ENCODE measurements at places on chromosomes 1 and 21. TPM values are rescaled to one million over a fixed set of nuclear protein-coding genes. Genes with fewer than 3 reads are reported as not detected.

GRCh38 chr1:1610796-1611195 lies 4.5 kb upstream of the MIB2 start:
- H3K27ac ChIP-seq, result peak overlapping the region; percentile 68
- no peaks in the 10 kb centered on the region for H3K36me3 ChIP-seq
- peaks cover 8% of the 10 kb centered on the region for H3K4me1 ChIP-seq
- no peaks in the 10 kb centered on the region for H3K27me3 ChIP-seq
- no peak for DNase-seq

DNA sequence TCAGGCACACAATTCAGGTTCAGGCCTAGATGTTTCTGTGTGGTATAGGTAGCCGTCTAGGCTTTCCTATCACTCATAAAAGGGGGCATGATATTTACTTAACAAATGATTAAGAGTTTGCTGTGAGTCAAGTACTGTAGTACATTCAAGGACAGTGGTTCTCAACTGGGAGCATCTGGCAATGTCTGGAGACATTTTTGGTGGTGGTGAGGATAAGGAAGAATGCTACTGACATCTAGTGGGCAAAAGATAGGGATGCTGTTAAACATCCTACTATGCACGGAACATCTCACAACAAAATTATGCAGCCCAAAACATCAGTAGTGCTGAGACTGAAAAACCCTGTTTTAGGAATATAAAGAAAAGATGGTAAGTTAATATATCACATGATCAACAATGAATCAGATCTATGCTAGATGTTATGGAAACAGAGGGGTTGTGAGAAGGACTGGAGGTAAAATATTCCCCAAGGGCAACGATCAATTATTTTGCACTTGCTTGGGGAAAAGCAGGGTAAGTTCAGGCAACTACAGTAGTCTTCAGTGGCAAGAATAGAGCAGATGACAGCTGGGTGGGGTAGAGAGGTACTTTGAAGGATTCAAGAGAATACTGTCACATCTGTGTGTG lies 4.9 kb downstream of the DNTTIP2 start:
- H3K36me3 ChIP-seq, result peaks cover 10% of the 10 kb centered on the region
- H3K4me1 ChIP-seq, result peaks cover 3% of the 10 kb centered on the region
- DNase-seq, result no peak
- H3K27me3 ChIP-seq, result no peaks in the 10 kb centered on the region

Gene ATP1A4
- not detected for total RNA-seq

- DNase-seq, result no peak
- H3K4me3 ChIP-seq, result no peak overlapping the region
- no peaks in the 10 kb centered on the region for H3K27me3 ChIP-seq
- H3K36me3 ChIP-seq, result no peaks in the 10 kb centered on the region
- no peak overlapping the region for H3K27ac ChIP-seq
- no peaks in the 10 kb centered on the region for H3K4me1 ChIP-seq
These were observed 56.5 kb downstream of the GALNT2 start for GRCh38 chr1:230123280-230124185.

GRCh38 chr1:15959827-15960446 lies 16.0 kb downstream of the ZBTB17 start:
- H3K27ac ChIP-seq, result no peak overlapping the region
- H3K27me3 ChIP-seq, result no peaks in the 10 kb centered on the region
- no peak overlapping the region for H3K4me3 ChIP-seq
- H3K36me3 ChIP-seq, result no peaks in the 10 kb centered on the region
- no peaks in the 10 kb centered on the region for H3K4me1 ChIP-seq

GRCh38 chr1:110336300-110337039 lies 2.7 kb upstream of the RBM15 start:
- H3K27ac ChIP-seq, result no peak overlapping the region
- no peak for DNase-seq
- no peaks in the 10 kb centered on the region for H3K27me3 ChIP-seq
- H3K4me1 ChIP-seq, result no peaks in the 10 kb centered on the region

DNA sequence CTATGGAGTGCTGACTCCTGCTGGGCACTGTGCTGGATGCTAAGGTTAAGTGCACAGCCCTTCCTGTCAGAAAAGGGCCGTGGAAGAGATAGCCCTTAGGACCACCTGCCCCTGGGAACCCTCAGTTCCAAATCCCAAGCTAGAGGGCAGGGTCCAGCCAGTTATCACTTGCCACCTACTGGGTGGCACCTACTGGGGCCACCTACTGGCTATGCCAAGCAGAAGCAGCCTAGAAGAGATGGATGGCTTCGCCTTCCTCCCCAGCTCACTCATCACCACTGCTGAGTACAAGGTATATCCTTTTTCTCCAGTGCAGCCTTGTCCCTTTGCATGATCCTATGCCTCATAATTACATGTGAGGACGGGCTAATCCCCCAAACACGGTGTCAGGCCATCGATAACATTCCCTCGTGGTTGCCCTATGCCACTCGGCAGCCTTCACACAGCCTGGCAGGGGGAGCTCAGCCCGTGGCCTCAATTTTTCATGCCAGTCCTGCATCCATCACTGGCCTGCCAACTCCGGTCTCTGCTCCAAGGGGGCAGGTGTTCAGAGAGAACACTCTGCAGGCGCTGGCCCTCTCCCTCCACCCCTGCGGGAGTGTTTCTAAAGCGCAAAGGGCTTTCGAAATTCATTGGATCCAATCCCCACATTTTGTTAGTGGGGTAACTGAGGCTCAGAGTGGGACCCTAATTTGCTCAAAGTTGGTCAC lies 49.0 kb downstream of the SYT2 start:
- no peak for DNase-seq
- no peaks in the 10 kb centered on the region for H3K36me3 ChIP-seq
- H3K4me1 ChIP-seq, result no peaks in the 10 kb centered on the region

Gene DMRTA2
- total RNA-seq, result not detected

DNA sequence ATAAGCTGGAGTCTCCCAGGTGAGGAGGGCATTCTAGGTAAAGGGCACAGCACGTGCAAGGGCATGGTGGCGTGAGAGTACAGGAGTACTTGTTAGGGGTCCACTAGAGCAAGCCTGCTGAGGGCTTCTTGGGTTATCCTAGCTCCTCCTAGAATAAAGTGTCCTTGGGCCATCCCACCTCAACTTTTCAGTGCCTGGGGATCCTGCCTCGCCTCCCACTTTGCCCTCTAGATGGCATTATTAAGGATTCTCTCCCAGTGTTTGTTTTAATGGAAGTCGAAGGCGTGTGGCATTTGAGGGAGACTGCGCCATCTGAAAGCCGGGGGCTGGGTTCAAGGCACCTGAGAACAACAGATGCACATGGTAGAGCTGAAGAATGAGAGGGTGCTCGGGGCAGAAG lies 74.5 kb upstream of the SELENON start:
- no peaks in the 10 kb centered on the region for H3K4me1 ChIP-seq
- DNase-seq, result no peak
- no peaks in the 10 kb centered on the region for H3K27me3 ChIP-seq
- no peak overlapping the region for H3K4me3 ChIP-seq

Gene ANGPTL3
- not detected for total RNA-seq

Gene KIF21B
- total RNA-seq, result 0.96 TPM

- peak; percentile 72 for DNase-seq
- peaks cover 39% of the 10 kb centered on the region for H3K4me1 ChIP-seq
- no peaks in the 10 kb centered on the region for H3K27me3 ChIP-seq
- H3K36me3 ChIP-seq, result no peaks in the 10 kb centered on the region
- peak overlapping the region; percentile 65 for H3K27ac ChIP-seq
These were observed 23.7 kb downstream of the SKI start for GRCh38 chr1:2251786-2252185.

Gene TMPRSS15
- not detected for total RNA-seq

GRCh38 chr1:81428998-81429397 lies 371.7 kb upstream of the ADGRL2 start:
- H3K27ac ChIP-seq, result no peak overlapping the region
- no peaks in the 10 kb centered on the region for H3K27me3 ChIP-seq
- no peak for DNase-seq
- no peaks in the 10 kb centered on the region for H3K36me3 ChIP-seq
- H3K4me1 ChIP-seq, result no peaks in the 10 kb centered on the region

DNA sequence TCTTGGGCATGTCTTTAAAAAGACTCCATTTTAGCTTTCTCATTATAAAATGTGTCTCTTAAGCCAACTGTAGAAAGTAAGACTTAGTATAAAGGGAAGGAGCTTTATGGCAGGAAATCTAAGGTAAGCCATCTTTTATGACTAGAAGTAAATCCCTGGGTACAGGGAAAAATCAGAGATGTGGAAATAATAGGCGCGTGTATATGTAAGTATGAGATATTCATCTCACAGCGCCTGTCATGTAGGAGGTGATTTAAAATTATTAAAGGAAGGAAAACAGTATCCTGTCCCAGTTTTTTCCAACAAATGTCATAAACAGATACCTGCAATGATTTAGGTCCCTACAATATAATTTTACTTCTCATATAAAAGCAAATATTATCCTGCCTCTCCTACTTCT lies 35.0 kb upstream of the IRF2BP2 start:
- H3K4me1 ChIP-seq, result no peaks in the 10 kb centered on the region
- no peaks in the 10 kb centered on the region for H3K36me3 ChIP-seq
